ENCODE measurements at places on chromosomes 1 and 21. TPM values are rescaled to one million over a fixed set of nuclear protein-coding genes. Genes with fewer than 3 reads are reported as not detected.
A peak's percentile ranks its signal among the peaks of the same experiment; 100 is the strongest.

- peak; percentile 68 for DNase-seq
These were observed 431 bp downstream of the ARPC5 start for GRCh38 chr1:183635099-183635605.

Gene ARHGEF11
- 52.3 TPM for total RNA-seq

DNA sequence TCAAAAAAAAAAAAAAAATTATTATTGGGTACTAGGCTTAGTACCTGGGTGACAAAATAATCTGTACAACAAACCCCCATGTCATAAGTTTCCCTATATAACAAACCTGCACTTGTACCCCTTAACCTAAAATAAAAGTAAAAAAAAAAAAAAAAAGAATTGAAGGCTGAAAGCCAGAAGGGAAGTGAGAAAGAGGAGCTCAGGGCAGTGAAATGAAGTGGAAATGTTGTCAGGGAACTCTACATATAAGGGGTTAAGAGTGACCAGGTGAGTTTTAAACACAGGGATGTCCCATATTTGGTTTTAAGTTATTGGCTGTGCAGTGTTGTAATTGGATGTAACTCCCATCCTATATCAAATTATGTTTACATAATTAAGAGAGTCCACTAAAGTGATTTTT, 85.7 kb upstream of the ABCD3 start:
- no peak for DNase-seq

- DNase-seq: no peak
These were observed 117.0 kb downstream of the CLEC20A start for GRCh38 chr1:178379807-178380206.

Gene ZSCAN20
- 9.2 TPM for total RNA-seq

- DNase-seq: no peak
These were observed 79.6 kb upstream of the ZC3H12A start for GRCh38 chr1:37394574-37395464.

DNA sequence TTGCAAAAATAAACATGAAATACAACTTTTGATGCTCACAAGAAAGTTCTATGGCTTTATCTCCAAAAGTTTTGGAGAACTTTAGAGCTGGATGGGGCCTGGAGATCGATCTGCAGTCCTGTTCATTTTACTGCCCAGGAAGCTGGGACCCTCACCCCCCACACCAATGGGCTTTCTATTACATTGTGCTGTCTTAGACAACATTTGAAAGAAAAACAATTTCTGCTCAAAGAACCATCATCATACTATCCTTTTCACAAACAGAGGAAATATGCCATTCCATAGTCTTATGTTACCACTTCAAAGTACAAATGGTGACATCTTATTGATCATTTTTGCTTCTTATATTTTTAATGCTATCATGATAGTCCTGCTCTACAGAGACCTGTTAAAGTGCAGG, 2.0 kb upstream of the HNRNPU start:
- DNase-seq: no peak

GRCh38 chr1:38173157-38173831, 126.7 kb upstream of the POU3F1 start:
- DNase-seq: no peak

GRCh38 chr21:14991957-14992356, 72.8 kb downstream of the NRIP1 start:
- no peak for DNase-seq
